Endodermal cell (in vitro differentiated cells): ENCODE measurements at places on chromosomes 7 and 10.

GRCh38 chr10:70565556-70566514, 36.7 kb downstream of the PRF1 start:
- DNase-seq = no peak

- no peak for DNase-seq
Observed at GRCh38 chr7:25646726-25647413, 418.6 kb upstream of the NPVF start.

- no peak for DNase-seq
Observed at GRCh38 chr10:132405463-132405991, 8.5 kb downstream of the PWWP2B start.

- DNase-seq = no peak
Observed at GRCh38 chr7:4849390-4849789, 12.4 kb downstream of the PAPOLB start.

DNA sequence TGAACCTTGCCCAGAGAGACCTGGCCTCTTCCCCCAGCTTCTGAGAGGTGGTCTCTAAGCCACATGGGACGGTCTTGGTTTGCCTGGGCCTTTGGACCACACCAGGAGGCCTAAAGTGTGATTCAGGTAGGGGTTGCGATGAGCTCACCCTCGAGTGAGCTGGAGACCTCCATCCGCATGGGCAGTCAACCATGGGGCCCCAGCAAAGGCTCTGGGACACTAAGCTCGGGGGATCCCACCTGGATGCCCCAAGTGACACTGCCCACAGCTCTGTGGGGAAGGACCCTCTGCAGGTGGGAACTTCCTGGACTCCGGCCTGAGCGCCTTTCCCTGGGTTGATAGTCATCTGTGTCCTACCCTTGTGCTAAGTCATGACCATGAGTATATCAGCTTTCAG, 57.1 kb upstream of the FAM20C start:
- DNase-seq = peak; percentile 30

GRCh38 chr10:13348216-13349017, at the start of gene SEPHS1:
Gene SEPHS1, minus strand, starts transcription at chr10:13348293. Its CDS starts 3,343 bp downstream, at chr10:13344950.
- DNase-seq = peak; percentile 92

DNA sequence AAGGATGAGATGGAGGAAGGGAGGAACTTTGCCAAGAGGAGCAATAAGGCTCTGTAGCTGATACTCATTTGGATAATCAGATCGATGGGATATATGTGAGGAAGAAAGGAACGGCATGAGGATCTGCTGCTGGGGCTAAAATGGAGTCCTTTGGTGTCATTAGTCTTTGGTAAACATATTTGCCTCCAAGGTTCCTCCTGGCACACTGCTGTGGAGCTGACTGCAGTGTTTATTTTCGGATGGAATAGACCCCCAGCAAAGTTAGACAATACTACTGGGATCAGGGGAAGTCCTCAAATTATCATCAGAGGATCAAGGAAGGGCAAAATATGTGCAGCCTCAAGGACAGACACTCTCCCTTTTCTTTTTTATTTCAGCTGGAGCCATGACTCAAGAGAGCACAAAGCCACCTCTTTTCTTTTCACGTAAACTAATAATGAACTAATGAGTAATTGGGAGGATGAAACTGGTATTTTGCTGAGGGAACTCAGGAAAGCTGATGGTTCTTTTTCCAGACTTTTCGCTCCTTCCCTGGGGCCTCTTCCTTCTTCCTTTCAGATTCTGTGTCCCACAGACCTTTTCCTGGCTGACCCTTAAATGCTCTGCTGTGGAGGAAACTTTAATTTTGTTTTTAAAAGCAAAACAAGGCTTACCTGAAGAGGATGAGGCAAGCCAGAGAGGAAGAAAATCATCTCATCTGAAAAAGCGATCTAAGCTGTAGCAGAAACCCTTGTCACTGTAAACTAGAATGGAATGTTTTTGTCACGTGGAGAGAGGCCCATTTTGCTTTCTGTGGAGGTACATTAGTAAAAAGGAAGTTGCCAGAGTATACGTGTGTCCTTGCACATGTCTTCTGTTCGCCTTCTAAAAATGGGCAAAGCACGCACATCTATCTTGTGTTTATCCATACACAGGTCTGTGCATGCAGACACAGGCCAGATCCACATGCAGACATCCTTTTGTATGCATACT, 33.3 kb downstream of the LRMDA start:
- DNase-seq = no peak

- DNase-seq = no peak
Observed at GRCh38 chr10:48237259-48238250, 36.9 kb downstream of the FRMPD2 start.

DNA sequence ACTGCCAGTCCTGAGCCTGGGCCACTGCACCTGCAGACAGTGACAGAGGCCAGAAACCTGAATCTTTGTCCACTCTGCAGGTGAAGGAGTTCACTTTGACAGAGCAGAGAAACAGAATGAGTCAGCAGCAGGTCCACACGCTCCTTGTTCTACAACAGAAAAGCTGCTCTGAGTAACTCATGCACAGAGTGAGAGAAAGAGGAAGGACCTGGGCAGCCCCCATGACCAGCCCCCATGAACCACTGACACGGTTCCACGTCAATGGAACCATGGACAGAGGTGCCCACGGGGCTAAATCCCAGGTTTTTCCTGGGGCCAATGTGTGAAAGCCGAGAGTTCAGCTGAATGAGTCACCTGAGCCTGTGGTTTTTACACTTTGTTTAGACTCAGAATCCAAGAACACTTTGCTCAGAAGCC, 40.8 kb upstream of the CTBP2 start:
- peak; percentile 46 for DNase-seq

DNA sequence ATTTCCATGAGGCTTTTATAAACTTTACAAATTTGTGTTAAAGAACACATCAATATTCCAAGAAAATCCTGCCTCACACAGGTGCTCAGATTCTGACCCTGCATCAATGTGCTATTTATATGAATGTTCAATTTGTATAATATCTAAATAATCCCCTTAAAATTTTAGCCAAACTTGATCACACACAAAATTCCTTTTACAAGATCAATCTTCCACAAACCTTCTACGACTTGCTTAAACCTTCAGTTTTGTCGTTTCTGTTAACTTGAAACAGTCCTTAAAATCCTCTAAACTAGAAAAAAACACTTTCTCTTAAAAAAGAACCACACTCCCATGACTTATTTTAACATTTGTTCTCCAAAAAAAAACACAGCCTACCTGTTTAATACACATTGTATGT, 20.2 kb upstream of the TRPV6 start:
- DNase-seq = no peak

DNA sequence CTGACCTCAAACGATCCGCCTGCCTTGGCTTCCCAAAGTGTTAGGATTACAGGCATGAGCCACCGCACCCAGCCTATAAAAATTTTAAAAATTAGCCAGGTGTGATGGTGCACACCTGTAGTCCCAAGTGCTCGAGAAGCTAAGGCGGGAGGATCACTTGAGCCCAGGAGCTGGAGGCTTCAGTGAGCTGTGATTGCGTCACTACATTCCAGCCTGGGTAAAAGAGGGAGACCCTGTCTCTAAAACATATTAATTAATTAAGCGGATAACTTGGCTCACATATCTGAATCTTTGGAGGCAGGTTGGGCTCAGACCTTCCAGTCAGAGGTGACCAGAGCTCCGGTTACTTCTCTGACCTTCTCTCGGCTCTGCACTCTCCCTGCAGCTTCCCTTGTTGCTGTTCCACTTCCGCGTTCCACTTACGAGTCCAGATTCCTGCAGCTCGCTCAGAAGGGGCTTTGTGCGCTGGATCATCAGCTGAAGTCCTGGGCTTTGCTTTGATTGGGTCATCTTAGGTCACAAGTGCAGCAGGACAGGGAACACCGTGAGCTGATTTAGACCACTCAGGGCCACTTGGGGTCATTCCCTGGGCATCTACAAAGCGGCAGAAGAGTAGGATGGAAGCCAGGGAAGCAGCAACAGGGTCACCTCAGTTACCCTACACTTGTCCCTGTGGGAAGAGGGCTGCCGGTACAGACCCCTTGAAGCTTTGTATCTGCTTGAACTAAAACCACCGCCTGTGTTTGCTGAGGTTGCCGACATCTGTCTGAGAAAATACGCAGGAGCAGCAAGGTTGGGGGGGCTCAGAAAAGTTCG, 2.0 kb upstream of the ARPC1B start:
- no peak for DNase-seq

- DNase-seq = no peak
Observed at GRCh38 chr10:72809006-72809405, 84.5 kb upstream of the OIT3 start.

DNA sequence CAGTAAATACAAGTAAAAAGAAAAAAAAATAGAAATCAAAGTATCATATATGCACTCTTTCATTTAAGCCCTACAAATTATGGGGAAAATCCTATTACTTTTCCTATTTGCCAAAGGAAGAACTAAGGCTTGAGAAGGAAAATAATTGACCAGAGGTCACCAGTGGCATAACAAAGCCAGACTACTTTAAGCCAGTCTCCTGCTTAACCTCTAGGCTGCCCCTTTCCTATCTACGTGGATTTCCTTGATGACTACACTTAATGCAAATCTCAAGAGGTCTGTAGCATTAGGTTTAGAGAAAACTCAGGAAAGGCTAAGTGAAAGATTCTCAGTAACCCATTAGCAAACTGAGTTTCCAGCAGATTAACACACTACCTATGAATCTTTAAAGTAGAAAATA, 49.8 kb downstream of the TPK1 start:
- no peak for DNase-seq

GRCh38 chr10:87671139-87671815, 11.6 kb downstream of the PAPSS2 start:
- no peak for DNase-seq

DNA sequence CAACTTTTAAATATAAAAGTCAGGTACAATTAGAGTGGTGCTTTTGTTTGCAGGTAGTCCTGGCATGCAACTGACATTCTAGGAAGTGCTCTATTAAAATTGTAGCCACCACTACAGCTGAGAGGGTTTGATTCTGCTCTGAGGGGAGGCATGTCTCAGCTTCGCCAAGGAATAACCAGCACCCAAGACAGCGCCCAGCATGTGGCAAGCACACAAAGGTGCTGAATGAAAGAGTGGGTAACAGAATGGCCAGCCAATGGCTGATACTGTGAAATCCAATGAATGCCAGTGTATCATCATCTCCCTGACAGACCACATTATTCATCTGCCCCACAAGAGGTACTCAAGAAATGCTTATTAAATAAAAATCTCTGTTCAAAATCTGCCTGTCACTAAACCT, 6.9 kb downstream of the PARP12 start:
- DNase-seq = no peak

GRCh38 chr10:131983780-131984179, 2.1 kb upstream of the BNIP3 start:
- no peak for DNase-seq

GRCh38 chr7:3207387-3207902, 93.6 kb upstream of the SDK1 start:
- DNase-seq = peak; percentile 19

- DNase-seq = no peak
Observed at GRCh38 chr10:79165070-79165778, 96.5 kb downstream of the ZMIZ1 start.

DNA sequence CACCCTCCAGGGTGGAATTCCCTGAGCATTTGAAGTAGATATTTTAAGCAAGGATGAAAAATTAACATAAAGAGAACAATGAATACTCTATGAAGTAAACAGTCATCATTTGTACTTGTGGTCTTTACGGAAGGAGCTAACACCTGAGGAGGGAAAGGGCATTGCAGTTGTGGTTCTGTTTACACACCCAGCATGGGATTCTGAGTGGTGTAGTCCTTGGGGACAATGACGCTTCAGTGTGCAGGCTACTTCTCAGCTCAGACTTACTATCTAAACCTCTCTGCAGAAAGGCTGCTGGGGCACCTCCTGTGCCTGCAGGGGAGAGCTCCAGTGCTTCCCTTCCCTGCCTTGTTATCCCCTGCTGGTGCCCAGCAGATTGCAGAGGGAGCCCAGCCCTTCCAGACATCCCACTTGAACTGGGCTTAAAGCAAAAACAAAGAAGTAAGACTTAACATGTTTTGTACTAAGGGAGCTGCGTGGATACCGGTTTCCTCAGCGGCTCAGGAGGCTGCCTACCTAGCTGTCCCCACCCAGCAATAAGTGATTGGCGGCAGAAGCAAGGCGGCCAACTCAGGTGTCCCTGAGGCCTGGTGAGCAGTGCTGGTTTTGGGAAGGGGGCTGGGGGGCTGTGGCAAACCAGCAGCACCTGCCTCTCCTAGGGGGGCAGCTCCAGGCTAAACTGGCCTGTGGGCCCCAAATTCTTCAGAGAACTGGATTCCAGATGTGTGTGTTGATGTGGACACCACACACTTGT, 89.1 kb downstream of the CELF2 start:
- peak; percentile 73 for DNase-seq

DNA sequence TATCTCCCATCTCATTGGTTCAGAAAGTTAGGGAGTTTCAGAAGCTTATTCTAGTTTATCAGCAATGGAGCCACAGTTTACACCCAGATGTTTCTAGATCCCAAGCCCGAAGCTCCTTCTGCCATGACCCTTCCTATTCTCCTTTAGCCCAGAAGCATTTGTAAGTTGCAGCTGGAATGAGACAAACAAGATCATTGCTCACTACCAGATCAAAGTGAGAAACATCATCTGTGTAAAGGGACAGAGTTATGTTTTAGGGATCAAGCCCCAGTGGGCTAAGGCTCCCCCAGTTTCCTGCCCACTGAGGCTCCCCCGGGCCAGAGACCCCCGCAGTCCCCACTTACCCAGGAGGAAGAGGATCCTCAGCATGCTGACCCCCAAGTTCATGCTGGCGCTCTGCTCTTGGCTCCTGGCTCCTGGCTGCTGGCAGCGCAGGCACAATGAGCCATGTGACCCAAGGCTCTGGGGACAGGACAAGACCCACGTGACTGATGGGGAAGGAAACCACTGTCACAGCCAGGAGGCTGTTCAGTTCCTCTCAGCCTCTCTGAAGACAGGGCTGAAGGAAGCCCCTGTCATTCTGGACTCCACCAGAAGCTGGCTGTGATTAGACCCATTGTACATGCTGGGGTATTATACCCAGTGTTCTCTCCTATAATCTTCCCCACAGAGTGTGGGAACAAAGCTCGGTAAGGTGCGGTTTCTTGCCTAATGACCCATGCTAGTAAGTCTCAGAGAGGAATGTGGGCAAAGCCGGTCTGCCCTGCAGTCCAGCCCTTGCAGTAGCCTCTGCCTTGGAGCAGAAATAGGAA, at the start of gene TMEM273:
Gene TMEM273, minus strand, starts transcription at position 442 of the 812 bp plus-strand sequence. Its CDS starts 55 bp downstream, at position 387.
- DNase-seq = no peak

DNA sequence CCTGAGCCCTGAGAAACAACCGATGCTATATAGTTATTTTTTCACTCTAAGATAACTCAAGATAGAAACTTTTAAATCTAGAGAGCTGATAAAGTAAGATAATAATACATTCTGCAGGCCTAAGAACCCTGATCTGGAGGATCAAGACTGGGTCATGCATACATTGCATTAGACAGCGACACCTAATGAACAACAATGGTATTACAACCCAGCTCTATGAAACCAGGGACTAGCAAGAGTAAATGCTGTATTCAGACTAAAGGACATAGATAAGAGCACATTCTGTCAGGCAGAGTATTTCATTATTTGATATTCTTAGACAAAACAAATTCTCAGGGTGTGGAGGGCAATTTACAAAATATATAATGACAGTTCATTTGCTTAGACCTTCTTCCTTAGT, 148.6 kb downstream of the GRK5 start:
- DNase-seq = no peak

DNA sequence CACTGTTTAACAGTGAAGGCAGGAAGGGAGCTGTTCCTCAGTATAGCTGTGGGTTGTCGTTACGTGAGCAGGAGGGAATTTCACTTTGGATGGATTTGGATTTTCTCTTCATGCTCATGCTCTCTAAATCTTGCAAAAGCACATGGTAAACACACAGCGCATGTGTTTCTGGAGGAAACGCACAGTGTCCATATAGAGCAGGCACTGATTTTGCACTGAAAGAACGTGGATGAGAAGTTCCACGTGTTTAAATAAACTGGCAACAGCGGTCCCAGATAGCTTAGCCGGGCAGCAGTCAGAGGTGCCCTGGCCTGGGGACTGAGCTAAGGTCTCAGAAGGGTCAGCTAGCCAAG, 188.6 kb downstream of the MGMT start:
- DNase-seq = no peak
